Kidney (tissue), 22 donors: ENCODE measurements at places on chromosomes 7 and 10. TPM values are rescaled to one million over a fixed set of nuclear protein-coding genes. Genes with fewer than 3 reads are reported as not detected.

GRCh38 chr7:141976524-141977245 lies 3.1 kb upstream of the TAS2R38 start:
- no peak for DNase-seq

DGKB gene
- total RNA-seq: 1.5 TPM

DNA sequence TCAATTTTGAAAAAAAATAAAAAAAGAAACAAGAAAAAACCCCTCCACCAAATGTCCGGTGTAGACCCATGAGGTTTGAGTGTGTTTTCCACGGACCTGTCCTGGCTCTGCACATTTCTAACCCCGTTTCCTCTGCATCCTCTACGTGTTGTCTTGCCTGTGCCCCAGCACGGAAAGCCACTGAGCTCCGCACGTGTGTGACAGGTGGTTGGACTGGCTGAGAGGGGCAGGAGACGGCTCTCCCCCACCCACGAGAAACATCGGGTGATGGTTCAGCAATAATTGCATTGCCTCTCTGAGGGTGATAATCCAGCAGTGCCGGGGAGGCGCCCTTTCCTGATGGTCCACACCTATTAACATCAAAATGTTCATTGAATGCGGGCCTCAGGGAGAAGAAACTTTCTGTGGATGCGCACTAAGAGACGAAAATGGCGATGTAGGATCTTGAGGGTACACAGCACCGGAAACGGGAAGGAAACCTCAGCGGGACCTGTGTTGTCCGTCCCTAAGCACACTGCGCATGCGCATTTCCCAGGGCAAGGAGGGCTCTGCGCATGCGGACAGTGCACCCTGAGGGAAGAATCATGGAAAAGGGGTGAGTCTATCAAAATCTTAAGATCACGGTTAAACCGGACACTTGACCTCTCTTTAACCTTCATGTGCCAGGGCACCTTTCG lies 470.1 kb upstream of the ADARB2 start:
- no peak for DNase-seq

DNA sequence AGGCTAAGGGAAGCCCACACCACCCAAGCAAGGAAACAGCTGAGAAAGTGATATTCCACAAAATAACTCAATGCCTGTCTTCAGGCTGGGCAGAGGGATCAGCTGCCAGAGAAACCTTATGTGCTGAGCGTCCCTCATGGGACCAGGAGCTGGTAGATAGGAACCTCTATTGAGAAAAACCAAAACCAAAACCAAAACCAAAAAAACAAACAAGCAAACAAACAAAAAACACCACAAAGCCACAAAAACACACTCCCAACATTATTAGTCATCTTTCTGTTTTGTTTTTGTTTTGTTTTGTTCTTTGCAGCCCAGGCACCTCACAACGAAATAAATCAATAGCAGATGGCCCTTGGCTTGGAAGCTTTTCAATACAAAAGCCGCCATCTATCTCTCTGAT lies 760.8 kb upstream of the CELF2 start:
- no peak for DNase-seq

DNA sequence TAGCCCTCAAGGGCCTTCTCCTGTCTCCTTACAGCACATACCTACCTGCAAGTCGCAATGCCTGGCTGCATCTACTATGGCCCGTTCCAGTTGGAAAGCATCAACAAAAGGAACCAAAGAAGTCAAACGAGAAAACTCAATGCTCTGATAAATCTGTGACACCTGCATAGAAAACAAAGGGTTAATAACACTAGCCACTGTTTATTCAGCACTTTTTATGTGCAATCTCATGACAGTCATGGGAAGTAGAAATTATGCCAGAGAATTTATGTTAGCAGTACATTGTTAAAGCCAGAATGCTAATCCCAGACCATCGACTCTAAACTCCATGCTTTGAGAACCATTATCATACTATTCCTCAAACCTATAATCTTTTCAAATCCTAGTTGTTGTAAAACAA lies 21.1 kb downstream of the EIF3A start:
- no peak for DNase-seq

PLXDC2 gene
- total RNA-seq: 42.1 TPM

ADRA2A gene
- total RNA-seq: 7.8 TPM

GRCh38 chr10:49597426-49598163 lies 12.5 kb upstream of the SLC18A3 start:
- no peak for DNase-seq

TAX1BP1 gene
- total RNA-seq: 113 TPM
